ENCODE measurements at places on chromosomes 7 and 10.
A peak's percentile ranks its signal among the peaks of the same experiment; 100 is the strongest.

DNA sequence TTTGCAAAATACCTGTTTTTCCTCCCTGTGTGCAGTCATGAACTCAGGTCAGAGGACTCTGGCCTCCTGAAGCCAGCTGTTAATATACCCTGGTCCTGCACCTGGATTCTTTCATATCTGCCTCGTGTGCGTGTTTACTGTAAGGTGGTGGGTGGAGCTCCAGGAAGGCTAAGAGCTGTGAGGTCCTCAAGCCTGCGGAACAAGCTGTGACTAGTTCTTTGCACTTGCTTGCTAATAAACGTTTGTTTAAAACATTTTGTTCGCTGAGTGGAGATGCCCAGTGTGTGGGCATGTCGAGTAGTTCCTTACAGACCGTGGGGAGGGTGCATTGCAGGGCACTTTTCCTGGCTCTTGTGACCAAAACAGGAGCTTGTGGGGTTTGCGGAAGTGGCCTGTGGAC, 139.0 kb downstream of the DOCK1 start:
- DNase-seq = no peak

GRCh38 chr10:111360260-111360925, 283.6 kb downstream of the ADRA2A start:
- peak; percentile 85 for DNase-seq

DNA sequence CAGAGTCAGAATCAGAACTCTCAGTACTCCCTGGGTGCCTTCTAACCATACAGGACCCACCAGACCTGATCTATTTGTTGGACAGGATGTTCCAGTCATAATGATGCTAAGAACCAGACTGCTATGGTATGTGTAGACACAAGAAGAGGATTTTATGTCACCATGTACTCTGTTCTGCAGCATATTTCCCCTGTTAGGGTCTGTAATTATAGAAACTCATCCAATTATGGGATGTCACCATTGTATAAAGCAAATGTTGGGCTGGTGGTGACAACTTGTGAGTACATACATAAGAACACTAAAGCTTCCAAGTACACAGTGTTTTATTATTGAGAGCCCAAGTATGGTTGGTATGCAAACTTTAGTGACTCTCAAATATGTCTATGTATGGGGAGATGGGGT, 67.1 kb upstream of the AGBL3 start:
- no peak for DNase-seq

DNA sequence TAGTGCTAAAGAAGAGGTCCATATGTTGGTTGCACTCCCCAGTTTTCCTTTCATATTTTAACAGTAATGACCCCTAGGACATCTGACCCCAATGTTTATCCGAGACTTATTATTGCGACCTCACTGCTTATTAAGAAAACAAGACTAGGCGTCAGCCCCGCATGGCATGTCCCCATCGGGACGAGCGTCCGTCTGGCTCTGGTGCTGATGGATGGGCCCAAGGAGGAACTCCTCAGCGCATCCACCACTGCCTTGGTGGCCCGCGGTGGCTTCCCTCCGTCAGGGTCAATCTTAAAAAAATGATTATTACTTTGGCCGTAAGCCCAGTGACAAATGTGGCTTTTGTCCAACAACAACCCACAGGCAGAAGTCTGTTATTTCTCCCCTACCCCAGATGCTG, 40.1 kb upstream of the CXCL12 start:
- DNase-seq = no peak

DNA sequence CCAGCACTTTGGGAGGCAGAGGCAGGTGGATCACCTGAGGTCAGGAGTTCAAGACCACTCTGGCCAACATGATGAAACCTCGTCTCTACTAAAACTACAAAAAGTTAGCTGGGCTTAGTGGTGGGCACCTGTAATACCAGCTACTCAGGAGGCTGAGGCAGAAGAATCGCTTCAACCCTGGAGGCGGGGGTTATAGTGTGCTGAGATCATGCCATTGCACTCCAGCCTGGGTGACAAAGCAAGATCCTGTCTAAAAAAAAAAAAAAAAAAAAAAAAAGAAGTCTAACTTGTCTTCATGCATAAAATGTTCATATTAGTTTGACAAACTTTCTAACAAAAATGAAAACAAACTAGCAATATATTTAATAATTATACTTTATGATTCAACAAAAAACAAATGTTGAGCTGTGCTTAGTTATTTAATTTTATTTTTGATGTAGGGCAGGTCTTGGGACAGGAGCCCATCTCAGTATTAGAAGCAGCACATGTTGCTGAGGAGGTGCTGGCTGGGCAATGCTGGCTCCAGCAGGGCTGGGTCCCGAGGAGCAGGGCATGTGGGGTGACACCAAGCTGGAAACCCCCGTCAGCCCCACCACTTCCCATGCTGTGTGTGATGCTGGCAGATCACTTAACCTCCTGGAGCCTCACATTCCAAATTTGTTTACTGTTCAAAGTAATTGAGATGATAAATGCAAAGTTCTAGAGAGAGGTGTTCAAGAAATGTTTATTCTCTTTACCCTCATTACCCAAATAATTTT, 335.3 kb upstream of the KLF6 start:
- DNase-seq = no peak

GRCh38 chr10:83685458-83685857, 453.9 kb upstream of the GHITM start:
- DNase-seq = no peak

All from SK-N-DZ (cell line).